ENCODE measurements at places on chromosomes 12 and 14.

DNA sequence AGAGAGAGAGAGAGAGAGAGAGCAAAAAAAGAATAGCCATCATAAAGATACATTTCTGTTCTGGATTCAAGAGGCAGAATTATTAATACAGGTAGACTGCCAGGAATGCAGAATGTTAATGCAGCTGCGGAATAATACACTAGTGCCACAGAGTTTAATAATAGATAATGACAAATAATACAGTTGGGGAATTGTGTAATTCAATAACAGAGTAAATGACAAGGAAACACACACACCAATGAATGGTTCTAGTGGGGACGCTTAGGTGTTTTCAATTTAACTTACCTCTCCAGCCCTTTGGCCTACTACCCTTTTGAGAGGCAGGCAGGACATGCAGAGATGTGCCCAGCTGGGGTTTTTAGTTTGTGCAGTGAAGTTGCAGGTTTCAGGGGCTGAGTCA lies 313.9 kb downstream of the NRXN3 start:
- DNase-seq, result no peak

DNA sequence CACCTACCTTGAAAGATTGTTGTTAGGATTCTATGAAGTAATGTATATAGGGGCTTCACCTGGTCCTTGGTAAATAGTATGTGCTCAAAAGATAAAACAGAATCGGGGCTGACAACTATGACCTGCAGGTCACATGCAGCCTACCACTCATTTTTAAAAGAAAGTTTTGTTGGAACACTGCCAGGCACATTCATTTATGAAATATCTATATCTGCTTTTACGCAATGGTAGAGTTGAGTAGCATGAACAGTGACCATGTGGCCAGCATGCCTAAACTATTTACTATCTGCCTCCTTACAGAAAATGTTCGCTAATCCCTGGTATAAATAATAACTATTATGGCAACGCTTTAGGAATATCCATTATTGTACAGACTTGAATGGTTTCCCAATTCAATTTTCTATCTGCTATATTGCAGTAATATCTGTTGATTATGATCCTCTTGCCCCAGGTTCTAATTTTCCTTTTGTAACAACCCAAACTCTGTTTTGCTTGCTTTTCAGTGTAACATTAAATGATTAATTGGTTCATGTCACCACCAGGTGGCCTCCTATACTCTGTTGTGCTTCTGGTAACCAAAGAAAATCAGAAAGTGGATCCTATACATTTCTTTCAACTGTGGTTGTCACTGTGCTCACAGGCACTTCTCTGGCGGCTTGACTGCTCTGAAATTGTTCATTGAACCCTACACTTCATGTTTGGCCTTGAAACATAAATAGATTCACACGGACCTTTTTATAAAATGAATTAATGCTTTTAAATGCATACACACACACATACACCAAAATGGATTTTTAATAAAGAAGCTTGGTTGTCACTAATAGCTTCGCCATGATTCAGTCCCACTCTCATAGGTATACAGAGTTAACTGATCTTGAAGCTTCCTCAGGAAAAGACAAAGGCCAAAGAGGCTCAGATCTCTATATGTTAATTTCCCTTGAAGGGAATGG lies 227.7 kb upstream of the NPAS3 start:
- DNase-seq, result peak; percentile 2

DNA sequence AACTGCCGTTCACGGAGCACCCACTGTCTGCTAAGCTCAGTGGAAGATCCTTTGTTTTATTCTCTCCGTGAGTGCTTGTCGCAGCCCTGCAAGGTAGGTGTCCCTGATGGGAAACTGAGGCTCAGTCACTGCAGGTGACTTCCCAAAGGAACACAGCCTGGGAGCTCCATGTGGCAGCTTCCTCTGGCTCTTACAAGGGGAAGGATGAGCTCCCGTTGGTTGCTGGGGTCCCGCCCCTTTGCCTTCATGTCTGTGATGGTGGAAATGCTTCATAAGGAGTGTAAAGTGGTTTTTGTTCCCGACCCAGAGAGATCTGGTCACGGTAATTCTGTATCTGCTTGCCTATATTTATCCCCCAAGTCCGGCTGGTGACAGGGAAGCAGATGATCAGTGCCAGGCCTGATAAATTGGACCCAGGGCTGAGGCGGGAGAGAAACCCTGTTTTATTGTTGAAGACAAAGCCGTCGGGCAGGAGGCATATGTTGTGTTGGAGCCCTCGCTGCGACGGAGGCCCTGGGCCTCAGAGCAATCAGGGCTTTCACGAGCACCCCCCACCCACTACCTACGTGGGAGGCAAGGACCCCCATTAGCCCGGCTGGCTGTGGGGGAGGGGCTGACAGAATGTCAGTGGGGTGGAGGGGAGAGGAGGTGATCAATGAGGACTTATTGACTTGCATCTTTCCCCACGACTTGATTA lies 91.9 kb downstream of the KIF26A start:
- no peak for DNase-seq

DNA sequence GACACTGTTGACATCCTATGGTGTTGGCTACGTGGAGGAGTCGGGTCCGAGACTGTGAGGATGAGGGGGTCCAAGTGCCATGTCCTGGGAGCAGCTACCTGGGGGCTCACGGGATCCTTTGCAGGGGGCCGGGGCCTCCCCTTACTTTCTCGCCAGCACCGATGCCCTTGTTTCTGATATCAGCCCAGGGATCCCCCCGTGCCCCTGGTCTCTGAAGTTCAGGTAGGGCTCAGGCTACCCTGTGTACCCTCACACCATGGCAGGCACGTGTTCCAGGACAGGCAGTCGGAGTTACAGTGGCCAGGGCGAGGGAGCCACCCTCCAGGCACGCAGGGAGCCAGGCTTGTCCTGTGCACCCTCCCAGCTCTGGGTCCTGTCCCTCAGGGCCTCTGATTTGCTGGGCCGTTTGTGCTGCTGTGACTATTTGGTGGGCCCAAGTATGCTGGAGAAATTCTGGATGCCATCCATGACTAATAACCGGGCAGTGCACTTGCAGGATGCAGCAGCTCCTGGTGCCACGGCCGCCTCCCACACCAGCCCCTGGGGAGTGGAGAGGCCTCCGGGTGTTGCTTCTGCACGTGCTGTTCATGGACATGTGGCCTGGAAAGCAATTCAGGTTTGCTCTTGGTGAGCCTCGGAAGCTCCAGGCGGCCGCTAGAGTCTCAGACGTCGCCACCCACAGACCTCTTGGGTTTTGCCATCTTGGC lies 93.1 kb upstream of the SFSWAP start:
- no peak for DNase-seq

DNA sequence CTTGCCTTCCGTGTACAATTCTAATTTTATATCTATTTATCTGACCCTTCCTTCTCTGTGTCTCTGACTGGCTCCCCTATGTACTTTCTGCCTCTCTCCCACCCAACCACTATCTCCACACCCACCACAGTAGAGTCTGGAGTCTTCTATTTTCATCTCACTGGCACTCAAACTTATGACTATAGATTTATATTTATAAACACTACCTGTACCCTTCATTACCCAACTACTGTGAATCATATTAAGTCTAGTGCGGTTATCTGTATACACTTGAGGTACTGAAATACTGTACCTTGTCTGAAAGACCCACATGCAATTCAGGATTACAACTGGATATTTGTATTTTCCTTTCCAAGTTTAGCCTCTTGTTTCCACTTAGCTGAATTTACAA lies 36.1 kb downstream of the ATP2B1 start:
- DNase-seq, result no peak

DNA sequence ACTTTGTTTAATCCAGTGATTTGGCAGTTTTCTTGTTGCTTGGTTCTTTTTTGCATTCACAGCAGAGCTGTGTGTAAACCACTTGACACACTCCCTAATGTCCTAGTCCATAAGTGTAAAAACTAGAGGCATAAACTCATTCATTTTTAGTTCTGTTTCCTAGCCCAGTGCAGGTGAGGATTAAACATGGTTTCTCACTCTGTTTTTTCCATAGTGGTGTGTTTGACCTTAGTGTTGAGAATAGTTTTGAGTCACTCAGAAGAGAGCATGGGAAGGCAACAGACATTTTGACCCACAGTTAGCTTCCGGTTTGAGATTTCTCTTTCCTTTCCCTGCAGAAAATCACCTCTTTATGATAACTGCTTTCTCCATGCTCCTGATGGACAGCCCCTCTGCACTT lies 24.2 kb upstream of the GALNT16 start:
- DNase-seq, result no peak

DNA sequence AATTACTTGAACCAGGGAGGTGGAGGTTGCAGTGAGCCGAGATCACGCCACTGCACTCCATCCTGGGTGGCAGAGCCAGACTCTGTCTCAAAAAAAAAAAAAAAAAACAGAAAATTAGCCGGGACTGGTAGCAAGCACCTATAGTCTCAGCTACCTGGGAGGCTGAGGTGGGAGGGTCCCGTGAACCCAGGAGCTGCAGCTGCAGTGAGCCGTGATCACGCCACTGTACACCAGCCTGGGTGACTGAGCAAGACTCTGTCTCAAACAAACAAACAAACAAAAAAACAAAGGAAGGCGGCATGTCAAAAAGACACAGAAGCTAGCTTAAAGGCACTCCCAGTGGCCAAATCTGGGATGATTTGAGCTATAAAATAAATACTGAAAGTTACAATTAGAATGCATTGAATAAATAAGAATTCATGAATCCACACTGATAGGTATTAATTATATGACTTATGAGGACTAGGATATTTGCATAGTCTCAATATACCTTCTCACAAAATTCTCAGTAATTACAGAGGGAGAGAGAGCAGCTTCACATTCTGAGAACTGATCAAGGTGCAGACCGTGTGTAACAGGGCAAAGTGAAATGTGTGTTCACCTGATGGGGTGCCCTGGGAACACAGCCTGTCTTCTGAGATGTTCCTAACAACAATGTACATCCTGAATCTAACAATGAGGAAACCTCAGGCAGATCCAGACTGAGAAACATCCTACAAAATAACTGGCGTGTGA lies 42.7 kb upstream of the GPR132 start:
- no peak for DNase-seq

GRCh38 chr12:25864306-25865276 lies 93.9 kb upstream of the RASSF8 start:
- DNase-seq, result no peak

GRCh38 chr12:63882844-63883243 lies 38.3 kb downstream of the SRGAP1 start:
- DNase-seq, result no peak

- DNase-seq, result no peak
Observed at GRCh38 chr14:39050389-39050788, 52.6 kb downstream of the SEC23A start.

DNA sequence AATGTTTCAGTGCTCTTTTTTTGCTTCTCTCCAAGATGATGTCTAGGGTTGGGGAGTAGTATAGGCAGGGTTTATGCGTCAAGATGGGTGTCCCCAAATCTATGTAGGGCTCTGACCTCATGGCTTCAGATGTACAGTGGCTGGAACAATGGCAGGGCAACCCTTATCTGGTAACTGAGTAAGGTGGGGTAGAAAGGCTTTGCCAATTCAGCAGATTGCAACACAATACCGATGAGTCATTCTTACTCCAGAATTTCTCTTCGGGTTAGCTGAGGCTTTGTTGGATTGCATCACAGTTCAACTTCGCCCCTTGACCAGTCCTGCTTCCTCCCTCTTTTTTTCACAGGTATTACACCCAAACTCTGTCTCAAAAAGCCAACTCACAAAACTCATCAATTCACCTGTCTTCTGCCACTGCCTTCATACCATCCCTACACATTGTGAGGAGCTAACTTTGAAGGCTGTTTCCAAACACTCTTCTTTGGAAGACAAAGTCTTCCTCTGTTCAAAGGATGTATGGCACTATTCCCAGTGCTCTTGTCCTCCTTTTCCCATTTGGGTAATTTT lies 190.2 kb upstream of the CNOT2 start:
- DNase-seq, result no peak

GRCh38 chr12:64747695-64748094 lies 11.5 kb downstream of the GNS start:
- DNase-seq, result no peak

GRCh38 chr12:52990206-52990605 lies 16.1 kb upstream of the EIF4B start:
- DNase-seq, result no peak

- DNase-seq, result no peak
Observed at GRCh38 chr14:103949131-103949790, 6.9 kb upstream of the RD3L start.

- no peak for DNase-seq
Observed at GRCh38 chr12:58811346-58811745, 109.0 kb downstream of the LRIG3 start.

DNA sequence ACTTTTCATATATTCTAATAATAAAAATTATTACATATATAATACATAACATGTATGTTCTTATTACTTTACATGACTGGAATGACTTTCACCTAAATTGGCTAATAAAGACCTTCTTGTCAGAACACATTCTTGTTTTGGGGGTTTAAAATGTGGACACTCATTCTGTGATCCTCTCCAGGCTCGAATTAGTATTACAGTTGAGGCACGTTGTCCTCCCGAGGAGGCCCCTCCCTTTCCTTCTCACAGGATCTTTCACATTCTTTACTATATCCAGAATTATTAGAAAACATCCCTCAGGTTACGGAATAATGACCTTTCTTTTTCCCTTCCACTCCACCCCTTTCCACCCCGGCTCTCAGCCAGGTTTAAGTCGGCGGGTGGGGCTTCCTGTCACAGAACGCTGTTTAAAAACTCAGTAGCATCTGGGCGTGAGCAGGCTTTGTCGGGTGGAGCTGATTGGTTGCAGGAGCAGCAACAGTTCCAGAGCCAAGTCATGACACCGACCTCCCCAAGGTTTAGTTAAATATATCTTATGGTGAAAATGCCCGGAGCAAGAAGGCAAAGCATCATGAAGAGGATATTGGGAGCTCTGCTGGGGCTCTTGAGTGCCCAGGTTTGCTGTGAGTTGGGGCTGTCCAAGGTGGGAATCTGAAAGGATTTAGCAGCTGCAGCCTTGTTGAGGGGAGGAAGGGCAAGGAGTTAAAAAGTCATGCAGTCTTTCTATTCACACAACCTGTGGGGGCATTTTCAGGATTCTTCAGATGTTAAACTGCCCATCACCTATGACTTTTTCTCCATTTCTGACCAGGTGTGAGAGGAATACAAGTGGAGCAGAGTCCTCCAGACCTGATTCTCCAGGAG lies 396.7 kb upstream of the OR4E1 start:
- peak; percentile 14 for DNase-seq

DNA sequence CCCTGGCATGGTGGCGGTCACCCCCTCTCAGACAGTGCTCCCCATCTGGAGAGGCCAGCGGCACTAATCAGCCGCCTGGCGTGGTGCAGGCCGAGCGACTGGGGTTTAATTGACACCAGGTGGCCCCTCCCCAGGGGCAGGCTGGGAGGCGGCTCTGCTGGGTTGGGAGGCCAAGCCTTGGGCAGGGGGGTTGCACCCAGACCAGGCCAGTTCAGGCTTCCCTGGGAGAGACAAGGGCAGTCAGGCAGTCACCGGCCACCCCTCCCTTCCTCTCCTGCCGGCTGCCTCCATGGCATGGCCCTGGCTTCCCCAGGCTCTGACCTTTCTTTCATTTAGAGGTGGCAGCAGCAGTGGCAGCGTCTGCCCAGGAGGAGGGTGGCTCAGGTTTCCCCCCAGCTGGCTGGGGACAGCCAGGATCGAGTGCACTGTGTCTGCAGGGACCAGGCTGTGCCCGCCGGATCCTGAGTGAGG lies 78.1 kb upstream of the NOS1 start:
- DNase-seq, result no peak

GRCh38 chr12:1204581-1205121 lies 213.6 kb downstream of the ERC1 start:
- peak; percentile 55 for DNase-seq
